ENCODE measurements at places on chromosomes 5 and 9.
A peak's percentile ranks its signal among the peaks of the same experiment; 100 is the strongest.

GRCh38 chr9:93132946-93133680, 938 bp downstream of the NINJ1 start:
- no peak for DNase-seq

GRCh38 chr5:35336230-35336629, 105.9 kb upstream of the PRLR start:
- DNase-seq: no peak

DNA sequence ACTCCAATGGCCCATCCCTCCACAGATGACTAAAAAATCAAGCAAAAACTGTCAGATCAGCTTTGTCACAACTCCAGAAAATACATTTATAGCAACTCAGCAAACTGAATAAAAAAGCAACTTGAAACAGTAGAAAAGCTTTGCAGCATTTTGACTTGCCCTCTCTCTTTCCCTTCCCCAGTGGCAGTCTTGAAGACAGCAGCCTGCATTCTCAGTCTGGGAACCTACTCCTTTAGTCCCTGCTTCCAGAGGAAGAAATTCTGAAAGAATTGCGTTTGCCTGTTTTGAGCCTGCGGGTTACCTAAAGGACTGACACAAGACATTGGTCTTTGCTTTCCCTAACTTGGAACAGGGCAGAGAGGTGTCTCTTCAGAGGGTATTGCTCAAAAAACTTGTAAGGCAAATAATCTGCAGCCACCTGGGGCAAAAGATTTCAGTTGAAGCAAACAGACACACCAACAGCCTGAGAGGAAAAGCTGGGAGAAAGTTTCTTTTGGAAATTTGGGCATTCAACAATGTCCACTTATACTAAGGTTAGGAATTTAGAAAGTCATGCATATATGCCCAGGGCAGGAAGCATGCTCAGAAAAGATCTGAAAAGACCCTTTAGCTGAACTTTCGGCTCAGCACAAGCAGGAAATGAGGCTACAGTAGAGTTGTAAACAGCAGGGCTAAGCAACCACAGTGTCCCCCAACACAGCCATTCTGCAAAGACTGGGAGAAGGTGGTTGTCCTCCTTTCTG, 15.2 kb upstream of the SLC35D2 start:
- DNase-seq: no peak

DNA sequence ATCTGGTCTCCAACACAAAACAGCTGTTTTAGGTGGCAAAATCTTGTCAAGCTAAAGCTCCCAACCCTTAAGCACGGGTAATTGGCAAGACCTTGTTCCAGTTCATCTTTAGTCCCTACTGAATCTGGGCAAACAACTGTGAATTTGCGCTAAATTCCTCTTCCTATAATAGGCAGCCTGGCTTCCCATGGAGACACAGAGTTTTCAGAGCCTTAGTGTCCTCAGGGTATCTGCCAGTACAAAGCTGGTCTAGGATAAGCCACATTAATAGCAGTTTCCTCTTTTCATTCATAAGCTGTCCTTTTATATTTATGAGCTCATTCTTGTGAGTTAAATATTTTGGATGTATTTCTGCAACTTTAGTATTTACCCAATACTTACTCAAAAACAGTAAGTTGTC, 59.5 kb downstream of the FGF10 start:
- DNase-seq: no peak

DNA sequence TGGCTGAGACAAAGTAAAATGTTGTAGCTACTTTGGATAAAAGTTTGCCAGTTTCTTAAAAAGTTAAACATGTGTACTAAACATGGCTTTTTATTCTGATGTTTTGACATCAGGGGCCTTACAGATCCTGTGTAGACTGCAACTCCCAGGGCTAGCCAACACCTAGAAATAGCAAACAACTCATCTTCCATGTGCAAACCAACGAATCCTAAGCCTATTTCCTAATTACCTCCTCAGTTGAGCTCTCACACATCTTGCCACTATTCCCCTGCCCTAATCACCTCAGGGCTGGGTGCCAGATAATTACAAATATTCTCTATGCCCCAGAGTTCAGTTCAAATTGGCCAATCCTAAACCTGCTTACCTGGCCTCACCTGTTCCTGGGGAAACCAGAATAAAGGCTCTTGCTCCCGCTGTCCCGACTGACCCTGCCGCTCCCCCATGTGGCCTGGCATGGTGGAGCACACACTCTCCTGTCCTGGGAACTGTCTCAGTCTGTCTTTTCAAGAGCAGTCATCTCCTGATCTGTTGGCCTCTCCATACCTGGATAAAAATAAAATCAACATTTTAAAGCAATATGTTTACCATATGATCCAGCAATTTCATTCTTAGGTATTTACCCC, 37.1 kb upstream of the FAM169A start:
- DNase-seq: peak; percentile 80

DNA sequence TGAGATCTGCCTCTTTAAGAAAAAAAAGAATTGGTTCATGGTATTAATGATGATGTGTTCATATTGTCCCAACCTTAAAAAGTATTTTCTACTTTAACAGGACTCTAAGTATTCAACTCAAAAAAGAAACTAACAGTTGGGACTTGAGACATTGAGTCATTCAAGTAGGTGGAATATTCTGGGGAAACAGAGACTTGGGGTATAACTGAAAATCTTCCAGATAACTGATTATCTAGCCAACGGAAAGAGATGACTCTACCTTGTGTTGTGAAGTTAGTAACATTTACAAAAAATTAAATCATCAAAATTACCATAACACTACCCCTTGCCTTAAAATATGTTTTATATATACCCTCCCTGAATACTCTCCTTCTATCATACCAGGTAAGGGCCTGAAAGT, 19.1 kb downstream of the OXCT1 start:
- DNase-seq: no peak

GRCh38 chr5:111641533-111642233, 115.3 kb downstream of the NREP start:
- no peak for DNase-seq

Data from LoVo (cell line).